Fibroblast of skin of back (primary cell): ENCODE measurements at places on chromosomes 6 and 20.

- peak; percentile 59 for DNase-seq
These were observed 19.6 kb downstream of the JAG1 start for GRCh38 chr20:10654250-10654610.

GRCh38 chr6:44925100-44925739, 402.9 kb upstream of the RUNX2 start:
- DNase-seq = peak; percentile 22

- no peak for DNase-seq
These were observed 142.8 kb downstream of the DLL1 start for GRCh38 chr6:170147832-170148708.

GRCh38 chr6:79404677-79405076, 132.6 kb downstream of the LCA5 start:
- DNase-seq = no peak

- DNase-seq = no peak
These were observed 21.1 kb downstream of the HM13 start for GRCh38 chr20:31535298-31535697.

DNA sequence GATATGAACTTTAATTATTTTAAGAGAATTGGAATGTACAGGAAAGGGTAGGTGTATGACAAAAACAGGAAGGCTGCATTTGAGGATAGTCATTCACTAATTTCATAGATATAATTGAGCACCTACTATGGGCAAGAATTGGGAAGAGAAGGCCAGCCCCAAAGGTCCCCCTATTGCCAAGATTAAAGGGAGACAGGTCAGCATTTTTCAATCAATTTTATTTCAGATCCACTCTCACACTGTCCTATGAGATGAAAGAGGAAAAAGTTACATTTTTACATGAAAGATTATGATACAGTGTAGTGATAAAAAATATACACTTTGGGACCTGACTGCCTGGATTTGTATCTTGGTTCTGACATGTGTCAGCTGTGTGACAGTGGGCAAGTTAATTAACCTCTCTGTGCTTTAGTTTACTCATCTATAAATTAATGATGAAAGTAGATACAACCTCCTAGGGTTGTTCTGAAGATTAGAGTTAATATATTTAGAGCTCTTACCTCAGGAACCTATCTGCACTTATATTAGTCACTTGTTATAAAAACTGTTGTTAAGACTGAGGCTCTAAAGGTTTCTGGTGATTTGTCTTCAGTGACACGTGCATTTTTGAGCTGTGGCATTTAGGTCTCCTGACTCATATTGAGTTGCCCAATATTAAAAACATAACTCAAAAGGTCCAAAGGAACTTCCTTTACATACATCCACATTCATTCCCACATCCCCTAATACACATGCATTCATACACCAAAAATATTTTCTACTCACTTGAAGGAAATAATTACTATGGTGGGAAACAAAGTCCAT, 45.7 kb downstream of the SCGN start:
- peak; percentile 1 for DNase-seq
